Activated CD8-positive, alpha-beta memory T cell treated with anti-CD3 and anti-CD28 coated beads for 24 hours (primary cell): ENCODE measurements at places on chromosomes 13 and 19.
A peak's percentile ranks its signal among the peaks of the same experiment; 100 is the strongest.

DNA sequence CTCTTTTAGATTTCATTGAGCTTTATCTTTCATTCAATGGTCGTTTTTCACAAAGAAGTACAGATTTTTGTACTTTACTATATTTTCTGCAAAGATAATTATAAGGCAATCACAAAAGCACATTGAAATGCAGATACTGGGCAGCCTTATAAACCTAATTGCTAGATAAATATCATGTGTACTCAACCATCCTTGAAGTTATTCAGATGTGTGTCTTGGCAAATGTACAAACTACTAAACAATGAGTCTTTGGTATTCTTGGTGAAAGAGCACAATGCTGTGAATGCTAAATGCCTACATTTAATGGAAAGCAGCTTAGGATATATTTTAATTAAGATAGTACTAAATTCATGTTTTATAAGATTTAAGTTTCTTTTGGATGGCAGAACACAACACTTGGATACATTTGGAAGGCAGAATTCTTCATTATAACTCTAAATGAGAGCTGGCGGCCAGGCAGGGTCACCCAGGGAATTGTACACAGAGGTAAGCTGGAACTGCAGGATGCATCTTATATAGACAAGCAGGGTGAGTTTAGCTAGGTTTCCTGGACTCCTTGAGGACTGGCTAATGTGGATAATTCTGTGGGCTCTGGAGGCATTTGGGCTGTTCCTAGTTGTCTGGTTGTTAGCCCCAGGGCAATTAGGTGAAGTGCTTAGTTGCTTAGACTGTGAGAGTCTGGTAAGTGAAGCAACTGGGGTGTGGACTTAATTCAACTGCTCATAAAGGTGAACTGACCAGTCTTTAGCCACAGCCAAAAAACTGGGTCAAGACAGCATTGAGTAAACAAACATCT, 286.6 kb downstream of the PCDH20 start:
- no peak for DNase-seq

DNA sequence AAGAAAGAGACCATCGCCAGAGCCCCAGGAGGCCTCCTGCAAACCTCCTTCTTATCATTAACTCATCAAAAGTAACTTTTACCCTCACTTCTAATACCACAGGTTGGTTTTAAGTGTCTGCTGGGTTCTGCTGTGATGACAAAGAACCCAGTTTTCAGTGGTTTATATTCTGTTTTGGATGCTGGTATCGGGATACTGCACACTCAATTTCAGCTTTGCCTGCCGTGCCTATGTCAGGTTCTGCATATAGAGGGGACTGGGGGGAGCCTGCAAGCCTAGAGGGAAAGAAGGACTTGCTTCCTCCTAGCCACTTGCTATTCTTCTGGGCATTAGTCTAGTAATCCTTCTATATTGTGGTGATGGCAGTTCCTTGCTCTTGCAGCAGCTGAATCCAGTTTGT, 242.4 kb downstream of the KCNRG start:
- DNase-seq: no peak

- no peak for DNase-seq
Observed at GRCh38 chr19:47146920-47147319, 16.3 kb downstream of the SAE1 start.

DNA sequence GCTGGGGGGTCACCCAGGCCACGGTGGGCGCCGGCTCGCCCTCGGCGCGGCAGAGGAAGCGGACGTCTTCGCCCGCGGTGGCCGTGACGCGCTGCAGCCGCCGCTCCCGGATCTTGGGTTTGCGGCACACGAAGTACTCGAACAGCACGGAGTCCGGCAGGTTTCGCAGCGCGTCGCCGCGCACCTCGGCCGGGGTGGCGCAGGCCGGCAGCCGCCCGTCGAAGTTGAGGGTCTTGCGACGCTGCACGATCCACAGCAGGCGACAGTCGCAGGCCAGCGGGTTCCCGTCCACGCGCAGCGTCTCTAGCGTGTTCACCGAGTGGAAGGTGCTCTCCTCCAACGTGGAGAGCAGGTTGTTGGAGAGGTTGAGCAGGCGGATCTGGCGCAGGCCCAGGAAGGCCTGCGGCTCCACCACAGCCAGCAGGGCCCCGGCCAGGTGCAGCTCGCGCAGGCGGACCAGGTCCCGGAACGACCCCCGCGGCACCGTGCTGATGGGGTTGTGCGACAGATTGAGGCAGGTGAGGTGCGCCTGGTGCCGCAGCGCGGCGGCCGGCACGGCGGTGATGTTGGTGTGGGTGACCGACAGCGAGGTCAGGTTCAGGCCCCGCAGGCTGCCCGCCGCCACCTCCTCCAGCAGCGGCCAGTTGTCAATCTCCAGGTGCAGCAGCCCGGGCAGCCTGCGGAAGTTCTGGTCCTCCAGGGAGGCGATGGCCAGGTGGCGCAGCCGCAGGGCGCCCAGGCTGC, 8.6 kb upstream of the PEAK3 start:
- peak; percentile 72 for DNase-seq

DNA sequence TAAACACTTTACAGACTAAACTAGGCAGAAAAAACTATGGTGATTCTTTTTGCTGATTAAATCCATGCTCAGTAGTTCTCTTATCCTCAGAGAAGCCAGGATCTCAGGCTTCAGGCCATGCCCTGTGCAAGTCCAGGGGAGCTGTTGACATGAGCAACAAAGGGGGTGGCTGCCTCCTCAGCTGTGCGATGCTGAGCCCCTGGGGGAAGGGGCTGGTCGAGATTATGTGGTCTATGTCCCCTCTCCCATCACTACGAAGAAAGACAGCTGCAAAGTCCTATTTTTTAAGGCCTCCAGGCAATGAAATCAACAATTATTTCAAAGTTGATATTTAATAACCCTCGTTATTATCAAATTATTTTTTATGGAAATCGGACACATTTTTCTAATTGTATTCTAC, 37.0 kb downstream of the IRS2 start:
- no peak for DNase-seq

DNA sequence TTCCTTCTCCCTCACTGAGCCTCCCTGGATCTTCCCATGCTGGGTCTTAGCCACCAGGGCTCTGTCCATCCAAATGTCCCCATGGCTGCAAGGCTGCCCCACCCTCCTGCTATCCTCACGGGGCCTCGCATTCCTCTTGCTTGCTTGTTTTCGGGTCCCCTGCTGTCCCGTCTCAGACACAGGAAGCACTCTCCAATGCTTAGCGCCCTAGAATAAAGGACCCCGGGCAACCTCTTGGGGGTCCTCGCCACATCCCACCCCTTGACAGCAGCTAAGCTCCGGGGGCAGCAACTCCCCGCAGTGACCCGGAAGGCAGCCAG, 23.7 kb downstream of the SH3GL1 start:
- DNase-seq: no peak

DNA sequence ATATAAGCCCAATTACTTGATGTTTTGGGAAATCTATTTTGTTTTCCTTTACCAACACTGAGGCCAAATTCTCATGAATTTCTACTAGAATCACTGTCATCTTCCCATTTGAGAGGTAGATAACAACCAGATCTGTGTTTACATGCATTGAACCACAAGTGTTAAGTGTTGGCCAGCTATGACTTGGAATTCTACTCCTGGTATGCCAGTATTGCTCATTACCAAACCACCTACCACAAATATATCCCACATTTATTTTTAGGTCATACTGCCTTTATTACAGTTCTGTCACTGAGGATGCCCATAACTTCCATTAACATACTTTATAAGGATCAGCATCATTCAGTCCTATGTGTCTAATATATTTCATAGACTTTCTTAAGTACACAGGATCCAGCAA, 328.9 kb downstream of the DIAPH3 start:
- no peak for DNase-seq

DNA sequence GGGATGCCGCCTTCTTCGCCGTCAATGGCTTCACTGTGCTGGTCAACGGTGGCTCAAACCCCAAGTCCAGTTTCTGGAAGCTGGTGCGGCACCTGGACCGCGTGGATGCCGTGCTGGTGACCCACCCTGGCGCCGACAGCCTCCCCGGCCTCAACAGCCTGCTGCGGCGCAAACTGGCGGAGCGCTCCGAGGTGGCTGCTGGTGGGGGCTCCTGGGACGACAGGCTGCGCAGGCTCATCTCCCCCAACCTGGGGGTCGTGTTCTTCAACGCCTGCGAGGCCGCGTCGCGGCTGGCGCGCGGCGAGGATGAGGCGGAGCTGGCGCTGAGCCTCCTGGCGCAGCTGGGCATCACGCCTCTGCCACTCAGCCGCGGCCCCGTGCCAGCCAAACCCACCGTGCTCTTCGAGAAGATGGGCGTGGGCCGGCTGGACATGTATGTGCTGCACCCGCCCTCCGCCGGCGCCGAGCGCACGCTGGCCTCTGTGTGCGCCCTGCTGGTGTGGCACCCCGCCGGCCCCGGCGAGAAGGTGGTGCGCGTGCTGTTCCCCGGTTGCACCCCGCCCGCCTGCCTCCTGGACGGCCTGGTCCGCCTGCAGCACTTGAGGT, 7.0 kb downstream of the MAP1S start:
- DNase-seq: no peak

- no peak for DNase-seq
Observed at GRCh38 chr13:110731072-110731471, 17.6 kb downstream of the ING1 start.

GRCh38 chr19:54179921-54180461, 7.0 kb upstream of the TMC4 start:
- DNase-seq: no peak

GRCh38 chr19:57037556-57037955, 82.2 kb upstream of the USP29 start:
- DNase-seq: no peak

DNA sequence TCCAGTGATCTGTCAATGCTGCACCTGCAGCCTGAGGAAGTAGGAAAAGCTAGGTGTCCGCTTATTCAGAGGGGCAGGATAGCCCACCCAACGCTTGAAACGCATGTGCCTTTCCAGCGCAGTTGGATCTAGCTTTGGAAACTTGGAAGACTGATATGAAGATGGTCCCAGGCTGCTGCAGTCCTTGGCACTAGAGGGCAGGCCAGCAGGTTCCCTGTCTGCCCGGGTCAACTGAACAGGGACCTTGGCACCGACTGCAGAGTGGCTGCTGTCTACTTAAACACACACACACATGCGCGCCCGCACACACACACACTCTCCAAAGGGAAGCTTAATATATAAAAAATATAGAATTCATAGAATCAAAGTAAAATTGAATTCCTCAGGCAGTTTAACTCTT, 100.0 kb downstream of the TSHZ3 start:
- no peak for DNase-seq

DNA sequence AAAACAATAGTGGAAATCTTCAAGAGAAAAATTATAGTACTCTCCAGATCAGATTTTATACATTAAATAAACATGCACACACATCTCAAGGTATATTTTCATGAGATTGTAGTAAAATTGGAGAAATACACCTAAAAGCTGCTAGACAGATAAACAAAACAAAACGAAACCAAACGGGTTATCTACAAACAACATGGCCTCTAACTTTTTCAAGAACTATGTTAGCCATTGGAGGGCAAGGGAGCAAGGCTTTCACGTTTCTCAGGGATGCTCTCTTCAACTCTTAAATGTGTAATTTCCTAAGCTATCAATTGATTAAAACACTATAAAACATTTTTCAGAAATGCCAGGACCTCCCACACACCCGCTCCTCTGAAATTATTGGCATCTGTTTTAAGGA, 1262.4 kb upstream of the PCDH20 start:
- no peak for DNase-seq

DNA sequence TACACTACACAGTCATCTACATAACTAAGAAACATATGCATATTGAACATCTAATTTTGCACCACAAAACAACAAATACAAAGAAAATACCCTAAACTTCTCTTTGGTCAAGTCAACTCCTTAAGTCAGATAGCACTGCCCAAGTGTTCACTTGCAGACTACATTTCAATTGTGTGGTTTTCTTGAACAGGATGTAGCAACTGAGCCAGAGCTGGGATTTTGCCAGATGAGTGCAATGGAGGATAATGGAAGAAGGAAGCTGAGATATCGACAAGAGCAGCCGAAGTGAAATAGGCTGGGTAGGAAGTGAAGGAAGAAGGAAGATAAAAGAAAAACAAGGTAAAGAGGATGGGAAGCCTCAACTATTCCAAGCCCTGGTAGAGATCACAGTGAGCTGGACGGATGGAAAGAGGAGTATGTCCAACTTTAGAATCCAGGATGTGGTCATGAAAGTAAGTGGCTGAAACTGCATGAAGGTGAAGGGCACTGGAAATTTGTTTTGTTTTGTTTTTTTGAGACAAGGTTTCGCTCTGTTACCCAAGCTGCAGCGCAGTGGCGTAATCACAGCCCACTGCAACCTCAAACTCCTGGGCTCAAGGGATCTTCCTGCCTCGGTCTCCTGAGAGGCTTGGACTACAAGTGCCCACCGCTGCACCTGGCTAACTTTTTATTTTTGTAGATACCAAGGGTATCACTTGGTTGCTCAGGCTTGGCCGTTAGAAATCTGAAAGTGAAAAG, 15.0 kb downstream of the NUFIP1 start:
- no peak for DNase-seq

DNA sequence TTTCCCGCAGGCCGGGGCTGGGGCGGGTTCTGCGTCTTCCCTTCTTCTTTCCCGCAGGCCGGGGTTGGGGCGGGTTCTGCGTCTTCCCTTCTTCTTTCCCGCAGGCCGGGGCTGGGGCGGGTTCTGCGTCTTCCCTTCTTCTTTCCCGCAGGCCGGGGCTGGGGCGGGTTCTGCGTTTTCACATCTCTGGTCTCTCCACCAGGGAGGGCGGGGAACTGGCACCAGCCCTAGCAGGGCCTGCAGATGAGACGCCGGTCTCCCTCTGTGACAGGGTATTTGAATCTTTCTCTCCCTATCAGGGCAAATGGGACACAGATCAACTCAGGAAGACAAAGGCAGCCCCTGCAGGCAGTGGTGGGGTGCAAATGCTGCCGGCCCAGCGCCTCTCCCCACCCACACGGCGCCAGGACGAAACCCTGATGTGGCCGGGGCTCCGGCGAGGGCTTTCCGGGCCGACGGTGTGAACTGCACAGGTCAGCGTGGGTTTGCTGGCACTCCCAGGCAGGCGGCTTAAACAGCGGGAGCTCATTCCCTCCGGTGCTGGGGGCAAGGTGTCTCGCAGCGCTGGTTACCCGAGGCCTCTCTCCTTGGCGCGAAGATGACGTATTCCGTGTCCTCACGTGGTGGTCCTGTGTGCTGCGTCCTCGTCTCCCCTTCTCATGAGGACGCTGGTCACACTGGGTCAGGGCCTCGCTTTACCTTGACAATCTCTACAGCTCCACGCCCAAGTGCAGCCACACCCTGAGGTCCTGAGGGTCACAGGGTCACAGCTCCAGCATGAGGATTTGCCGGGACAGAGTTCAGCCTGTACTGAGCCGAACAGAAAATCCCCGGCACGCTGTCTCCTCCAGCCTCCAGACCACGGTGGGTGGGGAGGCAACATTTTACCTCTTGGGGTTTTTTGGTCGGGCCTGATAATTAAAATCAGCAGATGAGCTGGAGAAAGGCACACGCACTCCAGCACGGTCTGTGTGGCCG, 717 bp upstream of the C13orf46 start:
- no peak for DNase-seq

- DNase-seq: no peak
Observed at GRCh38 chr13:62418872-62419271, 1003.2 kb upstream of the PCDH20 start.

DNA sequence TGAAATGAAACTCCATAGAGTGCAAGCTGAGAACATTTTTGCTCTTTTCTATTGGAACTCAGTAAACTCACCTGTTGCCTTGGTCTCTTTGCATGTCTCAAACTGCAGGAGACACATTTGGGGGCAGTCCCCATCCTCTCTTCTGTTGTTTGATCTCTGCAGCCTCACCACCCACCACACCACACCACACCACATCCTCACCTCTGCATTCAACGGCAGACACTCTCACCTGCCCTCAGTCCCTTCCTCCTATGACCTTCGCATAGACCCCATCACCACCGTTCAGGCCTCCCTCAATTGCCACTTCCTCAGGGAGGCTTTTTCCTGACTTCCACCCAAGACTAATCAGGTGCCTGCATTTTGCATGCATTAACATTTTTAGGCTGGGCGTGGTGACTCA, 14.4 kb upstream of the TPM4 start:
- no peak for DNase-seq
